Cortex of kidney (tissue), 1 donor: ENCODE measurements at places on chromosomes 3 and 15.

GRCh38 chr3:134381076-134381475, 6.8 kb upstream of the AMOTL2 start:
- DNase-seq, result no peak

- DNase-seq, result no peak
Observed at GRCh38 chr3:153369561-153370374, 207.7 kb downstream of the RAP2B start.

DNA sequence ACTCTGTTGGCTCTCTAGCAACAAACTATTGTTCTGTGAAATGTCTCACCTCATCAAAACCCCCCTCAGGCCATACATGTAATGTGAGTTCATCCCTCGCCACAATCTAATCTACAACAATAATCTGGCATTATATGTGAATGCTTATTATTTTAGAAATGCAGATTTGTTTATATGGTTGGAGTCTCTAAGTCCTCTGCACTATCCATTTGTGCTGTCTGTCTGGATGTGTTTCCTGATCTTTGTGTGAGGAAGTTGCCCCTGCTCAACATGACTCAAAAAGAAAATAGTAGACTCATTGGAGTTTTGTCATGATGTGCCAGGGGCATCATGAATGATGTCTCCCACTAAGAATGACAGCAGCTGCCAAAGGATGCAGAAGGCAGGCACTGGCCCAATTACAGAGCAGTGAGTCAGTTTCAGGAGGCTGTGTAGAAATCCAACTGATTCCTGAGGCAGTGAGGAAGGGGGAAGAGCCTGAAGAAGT, 161.6 kb upstream of the PDZRN3 start:
- no peak for DNase-seq

GRCh38 chr15:76626611-76627010, 278.5 kb downstream of the SCAPER start:
- DNase-seq, result no peak

DNA sequence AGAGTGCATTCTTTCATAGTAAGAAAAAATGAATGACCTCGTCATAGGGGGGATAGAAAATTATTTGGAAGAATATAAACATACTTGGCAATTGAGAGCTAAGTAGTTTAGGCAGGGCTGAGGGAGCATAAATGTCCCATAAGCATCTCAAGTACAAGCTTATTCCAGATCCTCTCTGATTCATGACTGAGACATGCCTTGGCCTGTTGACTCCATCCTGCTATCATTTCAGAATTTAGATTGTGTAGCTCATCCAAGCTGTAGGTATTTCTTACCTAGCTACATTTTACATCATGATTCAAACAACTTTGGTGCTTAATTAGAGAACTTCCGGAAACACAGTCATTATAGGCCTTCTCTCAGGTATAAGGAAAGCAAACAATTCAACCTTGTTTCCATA, 12.3 kb downstream of the POGLUT1 start:
- no peak for DNase-seq

- DNase-seq, result no peak
Observed at GRCh38 chr3:3504686-3505085, 294.5 kb upstream of the LRRN1 start.

- no peak for DNase-seq
Observed at GRCh38 chr3:20173844-20174410, 12.1 kb downstream of the SGO1 start.

- DNase-seq, result no peak
Observed at GRCh38 chr3:141246958-141247301, 15.3 kb downstream of the PXYLP1 start.

DNA sequence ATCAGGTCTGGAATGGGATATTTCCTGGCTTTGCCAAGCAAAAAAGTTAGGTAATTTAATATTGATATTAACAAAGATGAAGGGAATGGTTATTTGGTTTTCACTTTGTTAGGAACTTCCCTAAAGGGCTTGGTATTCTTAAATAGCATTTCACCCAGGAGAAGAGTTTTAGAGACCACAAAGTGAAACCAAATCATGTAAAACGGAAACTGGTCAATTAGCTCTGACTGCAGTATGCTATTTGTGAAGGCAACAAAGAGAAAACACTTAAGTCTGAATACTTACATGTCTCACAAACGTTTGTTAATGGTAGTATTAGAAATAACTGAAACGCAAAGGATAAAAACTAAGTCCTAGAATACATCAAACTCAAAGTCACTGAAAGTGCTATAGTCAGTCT, 32.4 kb upstream of the SETMAR start:
- no peak for DNase-seq

DNA sequence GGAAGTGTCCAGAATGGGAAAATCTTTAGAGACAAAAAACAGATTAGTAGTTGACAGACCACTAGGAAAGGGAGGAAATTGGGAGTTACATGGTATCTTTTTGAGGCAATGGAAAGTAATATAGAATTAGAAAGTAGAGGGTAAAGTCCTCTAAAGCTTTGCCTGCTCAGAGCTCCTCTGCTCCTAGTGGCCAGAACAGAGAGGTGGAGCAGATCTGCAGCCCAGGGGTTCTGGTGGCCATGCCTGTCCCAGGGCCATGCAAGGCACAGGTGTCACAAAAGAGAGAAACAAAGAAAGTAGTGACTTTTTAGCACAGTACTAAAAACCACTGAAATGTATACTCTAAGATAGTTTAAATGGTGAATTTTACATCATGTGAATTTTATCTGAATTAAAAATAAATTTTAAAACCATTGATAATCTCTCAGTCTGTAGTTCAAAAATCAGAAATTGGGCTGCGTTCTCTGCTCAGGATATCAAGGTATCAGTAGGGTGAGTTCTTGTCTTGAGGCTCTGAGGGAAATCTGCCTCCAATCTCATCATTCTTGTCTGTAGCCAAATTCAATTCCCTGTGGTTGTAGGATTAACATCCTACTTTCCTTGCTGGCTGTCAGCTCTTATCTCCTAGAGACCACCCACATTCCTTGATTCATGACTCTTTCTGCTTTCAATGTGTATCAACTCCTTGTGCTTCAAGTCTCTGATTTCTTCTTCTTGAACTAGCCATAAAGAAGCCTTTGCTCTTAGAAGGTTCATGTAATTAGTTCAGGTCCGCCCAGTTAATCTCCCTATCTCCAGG, 23.6 kb downstream of the PYGO1 start:
- no peak for DNase-seq

DNA sequence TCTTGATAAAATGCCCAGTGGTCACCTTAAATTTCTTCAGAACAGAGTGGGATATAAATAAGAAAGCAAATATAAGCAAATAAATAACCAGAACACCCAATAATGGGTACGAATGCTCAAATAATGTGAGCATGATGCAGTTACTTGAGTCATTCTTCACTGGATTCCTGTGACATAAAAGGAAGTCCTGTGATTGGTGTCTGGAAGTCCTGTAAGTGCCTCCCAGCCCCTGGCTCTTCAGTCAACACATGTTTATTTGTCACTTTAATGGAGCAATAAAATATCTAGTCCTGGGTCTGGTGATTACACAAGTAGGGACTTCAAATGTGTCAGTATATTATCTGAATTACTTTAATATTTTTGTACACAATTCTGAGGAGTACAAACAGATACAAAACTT, 30.4 kb downstream of the TMEM212 start:
- DNase-seq, result no peak

- no peak for DNase-seq
Observed at GRCh38 chr15:33975022-33975565, 6.8 kb downstream of the CHRM5 start.
